ENCODE measurements at places on chromosomes 16 and 17. TPM values are rescaled to one million over a fixed set of nuclear protein-coding genes. Genes with fewer than 3 reads are reported as not detected.

TBC1D3C gene
- total RNA-seq: 0.86 TPM

PRSS36 gene
- total RNA-seq: 0.74 TPM

CLEC3A gene
- total RNA-seq: not detected

CSH2 gene
- total RNA-seq: not detected

ACSF3 gene
- total RNA-seq: 38.4 TPM

JUP gene
- 3.7 TPM for total RNA-seq

KRT36 gene
- total RNA-seq: not detected

SYCE1L gene
- 6.9 TPM for total RNA-seq

WNK4 gene
- total RNA-seq: 0.26 TPM

TAX1BP3 gene
- total RNA-seq: 12.3 TPM

ABCC6 gene
- not detected for total RNA-seq

CHRNE gene
- 0.47 TPM for total RNA-seq

NPIPA3 gene
- total RNA-seq: 1.2 TPM

SPN gene
- total RNA-seq: 122 TPM

EFNB3 gene
- not detected for total RNA-seq

NUPR1 gene
- total RNA-seq: not detected

CA5A gene
- total RNA-seq: not detected

SMIM36 gene
- not detected for total RNA-seq

FCSK gene
- 9.6 TPM for total RNA-seq

ITGAX gene
- 1.6 TPM for total RNA-seq

CHST4 gene
- 0.19 TPM for total RNA-seq

TMEM238L gene
- total RNA-seq: not detected

COPS3 gene
- total RNA-seq: 141 TPM

TEN1 gene
- total RNA-seq: 14.2 TPM

PRRT2 gene
- 0.52 TPM for total RNA-seq

TBC1D28 gene
- total RNA-seq: not detected

HOXB8 gene
- total RNA-seq: not detected

TLCD2 gene
- total RNA-seq: 0.04 TPM

SDR42E1 gene
- 11.4 TPM for total RNA-seq

MC1R gene
- 1.4 TPM for total RNA-seq

CDH11 gene
- not detected for total RNA-seq

COX10 gene
- 29.7 TPM for total RNA-seq

MYH13 gene
- total RNA-seq: not detected

HASPIN gene
- 24.6 TPM for total RNA-seq

PRAC1 gene
- total RNA-seq: not detected

PPP1R27 gene
- total RNA-seq: not detected

CORO6 gene
- 8.9 TPM for total RNA-seq

ARL6IP1 gene
- total RNA-seq: 105 TPM

PIK3R5 gene
- 32.6 TPM for total RNA-seq

ADAM11 gene
- 0.10 TPM for total RNA-seq

Measured in activated naive CD8-positive, alpha-beta T cell treated with anti-CD3 and anti-CD28 coated beads for 36 hours (primary cell).